Hematopoietic multipotent progenitor cell (in vitro differentiated cells): ENCODE measurements at places on chromosomes 2 and 18. TPM values are rescaled to one million over a fixed set of nuclear protein-coding genes. Genes with fewer than 3 reads are reported as not detected.

DNA sequence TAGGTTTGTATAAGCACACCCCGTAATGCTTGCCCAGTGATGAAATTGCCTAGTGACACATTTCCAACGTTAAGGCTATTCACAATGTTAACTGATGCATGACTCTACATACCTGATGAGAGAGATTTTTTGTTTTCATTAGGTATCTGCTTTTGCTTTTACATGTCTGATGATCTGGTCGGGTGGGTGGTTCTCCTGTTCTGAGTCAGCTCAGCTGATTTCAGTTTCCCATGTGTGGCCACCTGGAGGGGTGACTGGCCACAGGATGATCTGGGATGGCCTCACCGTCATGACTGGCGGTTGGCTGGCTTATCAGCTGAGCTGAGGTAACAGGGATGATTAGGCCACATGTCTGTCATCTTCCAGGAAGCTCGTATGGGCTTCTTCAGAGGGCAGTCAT, 33.8 kb upstream of the ACYP2 start:
- DNase-seq: no peak

GRCh38 chr2:241071677-241072111, 30.4 kb downstream of the MTERF4 start:
- DNase-seq: no peak

- DNase-seq: no peak
Observed at GRCh38 chr2:154495455-154495868, 203.0 kb upstream of the KCNJ3 start.

- peak; percentile 8 for DNase-seq
Observed at GRCh38 chr18:61360404-61361383, 27.5 kb downstream of the CDH20 start.

DNA sequence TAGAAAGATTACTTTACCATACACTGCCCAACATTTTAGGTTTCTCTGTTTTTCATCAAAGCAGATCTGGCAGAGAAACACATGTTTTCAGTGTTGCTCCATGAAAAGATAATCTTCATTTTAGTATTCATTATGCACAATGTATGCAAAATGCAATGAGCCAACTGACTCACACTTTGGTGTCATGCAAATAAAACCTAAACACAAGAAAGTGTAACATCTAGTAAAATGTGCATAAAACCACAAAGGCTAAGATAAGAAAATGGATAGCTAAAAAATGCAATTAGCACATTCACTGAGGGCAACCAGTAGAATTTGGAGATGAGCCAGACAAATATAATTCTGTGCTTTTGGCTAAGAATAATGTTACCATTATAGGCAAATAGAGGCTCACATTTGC, 203.5 kb upstream of the UBE2E3 start:
- DNase-seq: no peak

DNA sequence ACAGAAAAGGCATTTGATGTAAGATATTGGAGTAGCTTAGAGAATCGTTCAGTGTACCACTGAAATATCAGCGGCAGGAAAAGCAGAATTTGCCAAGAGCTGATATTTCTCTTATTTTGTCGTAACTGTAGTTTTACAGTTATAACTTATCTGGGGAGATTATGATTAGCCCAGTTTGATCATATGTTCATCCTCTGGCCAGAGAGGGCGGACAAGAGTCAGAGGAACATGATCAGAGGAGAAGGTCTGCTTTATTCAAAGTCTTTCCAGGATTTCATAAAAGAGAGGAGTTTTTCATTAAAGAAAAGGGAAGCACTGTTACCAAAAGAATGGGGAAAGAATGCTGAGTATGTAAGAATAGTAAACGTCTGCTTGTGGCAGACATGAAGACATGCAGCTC, 1655.6 kb downstream of the DPP10 start:
- DNase-seq: no peak

ANKRD30B gene
- not detected for total RNA-seq

DRC1 gene
- total RNA-seq: not detected

OSBPL6 gene
- 0.27 TPM for total RNA-seq

GRCh38 chr2:42928692-42929545, 136.5 kb upstream of the HAAO start:
- DNase-seq: peak; percentile 85
